AG08395 (cell line): ENCODE measurements at places on chromosomes 6 and 20.

- no peak for DNase-seq
These were observed 90.6 kb downstream of the TIAM2 start for GRCh38 chr6:155085582-155086257.

- DNase-seq = peak; percentile 92
These were observed 22.7 kb upstream of the RNF24 start for GRCh38 chr20:4038047-4038459.

GRCh38 chr6:164419099-164419498 is 890.3 kb downstream of the C6orf118 start:
- no peak for DNase-seq

DNA sequence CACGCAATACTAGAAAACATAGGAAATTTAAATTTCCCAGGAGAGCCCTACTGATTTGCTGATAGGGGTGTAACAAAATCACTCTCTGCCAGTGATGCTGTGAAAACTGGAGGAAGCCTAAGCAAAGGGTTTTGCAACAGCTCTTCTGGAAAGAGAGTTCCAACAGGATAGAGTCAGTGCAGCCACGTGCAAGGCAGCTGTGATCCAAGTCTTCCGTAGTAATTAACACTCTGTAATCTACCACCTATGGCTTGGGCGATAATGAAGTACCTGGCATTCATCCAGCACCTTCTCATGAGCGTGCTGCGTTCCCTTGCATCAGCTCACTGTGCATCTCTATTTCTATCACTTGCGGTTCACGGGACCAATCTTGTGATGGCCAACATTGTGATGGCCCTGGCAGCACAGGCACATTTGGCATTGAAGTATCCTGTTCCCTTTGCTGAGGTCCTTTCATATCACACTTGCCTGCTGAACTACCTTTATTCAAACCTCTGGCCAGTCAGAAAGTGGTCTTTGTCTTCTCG is 48.2 kb downstream of the IRF4 start:
- DNase-seq = no peak

GRCh38 chr6:78611886-78612480 is 255.4 kb upstream of the IRAK1BP1 start:
- DNase-seq = peak; percentile 30

DNA sequence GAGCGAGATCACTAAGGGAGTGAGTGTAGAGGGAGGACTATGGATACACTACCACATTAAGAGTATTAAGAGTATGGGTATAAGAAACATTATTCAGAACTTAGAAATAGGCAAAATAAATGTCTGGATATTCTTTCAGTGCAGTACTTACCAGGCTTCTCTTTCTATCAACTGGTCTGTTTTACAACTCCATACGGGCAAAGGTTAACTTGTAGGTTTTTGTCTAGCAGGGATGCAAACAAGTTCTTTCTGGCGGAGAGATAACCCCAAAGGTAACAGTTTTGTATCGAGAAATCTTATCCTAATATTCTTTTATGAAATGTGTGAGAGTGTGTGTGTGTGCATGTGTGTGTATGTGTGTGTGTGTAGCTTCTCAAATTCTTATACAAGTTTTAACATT is 186.2 kb downstream of the ARHGAP18 start:
- DNase-seq = no peak

DNA sequence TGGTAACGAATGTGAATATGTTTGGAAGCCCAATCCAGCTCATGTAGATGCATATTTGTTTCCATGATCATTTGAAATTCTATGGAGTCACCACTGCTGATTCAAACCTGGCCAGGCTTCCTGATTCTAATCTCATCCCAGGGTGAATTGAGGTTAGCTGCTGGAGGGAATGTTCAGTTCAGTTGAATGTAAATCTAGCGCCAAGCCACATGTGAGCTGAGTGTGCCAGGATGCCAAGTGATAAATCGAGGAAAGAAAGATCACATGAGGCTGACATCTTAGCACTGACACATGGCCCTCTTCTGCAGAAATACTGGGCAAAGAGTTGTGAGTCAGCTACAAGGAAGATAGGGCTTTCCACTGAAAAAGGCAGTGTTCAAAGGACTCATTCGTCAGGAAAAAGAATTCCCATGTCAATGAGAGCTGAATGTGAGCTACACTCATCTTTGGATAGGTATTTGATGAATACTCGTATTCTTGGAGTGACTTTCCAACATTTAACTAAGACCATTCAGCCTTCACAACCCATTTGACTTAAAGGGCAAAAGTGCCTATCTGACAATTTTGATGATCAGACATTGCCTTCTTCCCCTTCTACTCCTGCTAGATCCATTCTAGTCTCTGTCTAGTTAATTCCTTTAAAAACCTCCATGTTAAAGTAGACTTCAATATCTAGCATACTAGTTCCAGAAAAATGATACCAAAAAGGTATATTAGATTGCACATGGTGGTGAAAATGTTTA is 172.1 kb downstream of the MTFR2 start:
- DNase-seq = peak; percentile 89

DNA sequence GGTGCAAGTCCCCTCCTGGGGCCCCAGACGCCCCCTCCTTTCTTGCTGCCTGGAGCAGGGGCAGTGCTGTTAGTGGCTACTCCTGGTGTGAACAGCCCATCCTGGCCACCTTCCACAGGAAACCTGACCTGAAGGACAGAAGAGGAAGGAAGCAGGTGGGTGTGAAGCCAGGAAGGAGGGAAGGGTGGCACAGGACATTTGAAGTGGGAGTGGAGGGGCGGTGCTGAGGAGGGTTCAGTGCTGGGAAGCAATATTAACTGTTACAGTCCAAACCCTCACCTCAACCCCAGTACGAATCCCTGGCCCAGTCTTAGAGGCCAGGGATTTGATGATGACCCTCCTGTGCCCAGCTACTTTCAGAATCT is 766 bp downstream of the PRICKLE4 start:
- DNase-seq = no peak

DNA sequence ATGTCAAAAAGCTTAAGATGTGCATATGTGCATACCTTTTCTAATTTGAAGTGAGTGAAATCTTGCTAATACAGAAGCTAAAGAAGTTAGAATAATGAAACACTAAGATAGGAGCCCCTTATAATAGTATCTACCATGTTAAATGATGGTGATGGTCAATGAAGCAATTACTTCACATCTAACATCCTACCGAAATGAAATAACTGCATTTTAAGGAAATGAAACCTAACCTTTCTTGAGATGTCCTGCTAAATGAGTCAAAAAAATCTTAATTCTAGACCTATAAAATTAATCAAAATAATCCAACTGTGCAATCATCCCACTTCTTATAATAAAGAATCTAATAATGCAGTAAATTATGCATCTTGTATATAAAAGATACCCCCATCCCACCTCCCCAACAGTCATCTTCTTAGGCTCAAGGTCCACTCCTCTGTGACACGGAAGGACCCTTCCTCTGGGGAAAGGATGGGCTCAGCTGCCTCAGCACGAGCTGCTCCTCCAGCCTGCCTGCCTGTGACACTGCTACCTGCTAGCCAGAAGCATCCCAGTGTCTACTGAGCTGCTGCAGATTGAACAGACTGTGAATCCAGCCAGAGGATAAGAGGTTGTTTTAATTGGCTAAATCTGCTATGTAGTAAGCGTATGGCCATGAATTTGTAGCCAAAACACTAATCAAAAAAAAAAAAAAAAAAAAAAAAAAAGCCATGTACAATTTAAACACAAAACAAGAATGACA is 129.6 kb upstream of the BEND3 start:
- no peak for DNase-seq

- DNase-seq = peak; percentile 82
These were observed 17.4 kb downstream of the TBC1D20 start for GRCh38 chr20:444862-445426.

DNA sequence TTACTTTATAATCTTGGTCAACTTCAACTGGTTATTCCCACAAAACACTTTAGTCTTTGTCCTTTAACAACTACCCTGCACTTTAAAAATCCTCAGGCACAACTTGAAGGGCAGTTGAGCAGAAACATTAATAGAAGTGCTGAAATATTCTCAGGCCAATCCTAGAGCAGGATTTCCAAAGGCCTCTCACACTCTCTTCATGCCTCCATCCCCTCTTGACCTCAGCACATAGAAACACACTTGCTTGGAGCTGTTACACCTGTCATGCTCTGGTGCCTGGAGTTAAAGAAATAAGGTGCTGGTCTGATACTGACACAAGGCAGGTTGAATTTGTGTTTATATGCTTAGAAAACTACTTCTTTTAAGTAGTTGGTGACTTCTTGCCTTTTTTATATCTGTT is 618.8 kb upstream of the POU3F2 start:
- DNase-seq = no peak

DNA sequence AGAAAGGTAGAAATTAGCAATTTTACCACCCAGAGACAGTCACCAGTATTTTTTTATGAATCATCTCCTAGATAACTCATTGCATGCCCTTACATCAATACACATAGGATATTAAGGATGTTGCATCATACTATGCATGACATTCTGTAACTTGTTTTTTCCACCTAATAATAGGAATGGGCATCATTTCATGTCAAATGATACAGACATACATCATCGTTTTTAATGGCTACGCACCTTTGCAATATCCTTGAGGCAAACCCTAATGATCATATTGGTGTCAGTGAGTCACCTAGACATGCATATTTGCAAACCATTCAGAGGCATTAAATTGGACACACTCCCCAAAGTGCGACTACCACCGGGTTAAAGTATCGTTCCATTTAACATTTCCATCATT is 309.7 kb upstream of the AGPAT4 start:
- DNase-seq = no peak

DNA sequence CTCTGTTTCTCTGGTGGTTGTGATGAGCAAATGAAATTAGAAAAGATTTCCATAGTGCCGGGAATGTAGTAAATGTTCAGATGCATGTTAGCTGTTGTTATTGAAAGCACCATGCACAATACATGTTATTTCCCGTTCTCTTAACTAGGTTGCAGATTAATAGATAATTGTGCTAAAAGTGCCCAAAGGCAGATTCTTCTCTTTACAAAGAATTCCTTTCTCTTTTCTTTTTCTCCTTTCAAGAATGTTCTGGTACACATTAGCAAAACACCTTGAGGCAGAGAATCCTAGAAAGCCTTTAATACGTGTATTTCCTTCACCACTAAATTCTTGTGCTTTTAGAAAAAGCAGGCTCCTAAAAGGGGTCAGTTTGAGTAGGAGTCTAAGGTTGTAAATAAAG is 121.1 kb upstream of the ASF1A start:
- DNase-seq = no peak

DNA sequence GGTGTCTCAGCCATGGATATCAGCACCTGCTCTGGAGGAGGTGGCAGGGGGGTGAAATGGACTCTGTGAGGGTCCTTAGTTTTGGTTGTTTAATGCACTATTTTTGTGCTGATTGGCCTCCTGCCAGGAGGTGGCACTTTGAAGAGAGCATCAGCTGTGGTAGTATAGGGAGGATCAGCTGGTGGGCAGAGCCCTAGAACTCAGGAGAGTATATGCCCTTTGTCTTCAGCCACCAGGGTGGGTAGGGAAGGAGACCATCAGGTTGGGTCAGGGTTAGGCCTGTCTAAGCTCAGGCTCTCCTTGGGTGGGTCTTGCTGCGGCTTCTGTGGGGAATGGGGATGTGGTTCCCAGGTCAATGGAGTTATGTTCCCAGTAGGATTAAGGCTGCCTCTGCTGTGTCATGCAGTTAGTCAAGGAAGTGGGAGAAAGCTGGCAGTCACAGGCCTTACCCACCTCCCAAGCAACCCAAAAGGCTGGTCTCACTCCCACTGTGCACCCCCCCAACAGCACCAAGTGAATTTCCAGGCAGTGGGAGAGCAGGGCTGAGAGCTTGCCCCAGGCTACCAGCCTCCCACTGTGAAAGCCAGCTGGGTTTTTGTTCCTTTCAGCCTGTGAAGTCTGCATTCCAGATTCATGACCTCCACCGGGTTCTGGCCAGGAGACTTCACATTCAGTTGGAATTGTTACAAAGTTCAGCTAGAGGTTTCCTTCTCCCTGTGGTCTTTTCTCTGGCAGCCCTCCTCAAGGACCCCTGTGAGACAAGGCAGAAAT is 5.7 kb upstream of the OSTM1 start:
- peak; percentile 62 for DNase-seq

- DNase-seq = no peak
These were observed 11.0 kb downstream of the EEF1A1 start for GRCh38 chr6:73509851-73510250.

DNA sequence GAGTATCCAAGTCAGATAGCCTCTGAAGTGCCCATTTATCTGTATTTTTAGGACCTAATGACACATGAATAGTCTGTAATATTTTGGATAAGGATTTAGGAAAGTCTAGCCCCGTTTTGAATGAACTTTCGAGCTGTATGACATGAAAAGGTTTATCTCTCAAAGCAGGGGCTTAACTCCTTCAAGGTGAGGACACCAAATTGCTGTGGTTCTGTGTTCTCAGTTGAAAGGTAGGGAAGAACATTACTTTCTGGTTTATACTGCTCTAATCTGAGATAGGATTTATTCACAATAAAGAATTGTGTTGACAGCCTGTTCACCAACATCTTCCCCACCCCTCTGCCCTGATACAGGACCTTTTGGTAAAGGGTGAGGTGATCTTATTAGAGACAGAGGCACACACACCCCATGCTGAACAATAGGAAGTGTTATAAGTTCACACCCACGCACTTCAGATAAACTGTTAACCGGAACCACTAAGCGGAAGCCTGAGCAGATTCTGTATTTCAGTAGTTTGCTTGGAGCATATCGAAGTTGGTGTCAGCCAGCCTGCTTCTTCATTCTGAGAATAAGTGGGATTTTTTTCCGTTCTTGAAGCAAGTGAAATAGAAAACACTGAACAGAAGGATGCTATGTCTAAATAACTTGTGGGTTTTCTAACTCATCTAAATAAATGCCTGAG is 223.3 kb downstream of the TMEM242 start:
- DNase-seq = no peak

- DNase-seq = no peak
These were observed 75.3 kb downstream of the LRFN2 start for GRCh38 chr6:40511884-40512283.

DNA sequence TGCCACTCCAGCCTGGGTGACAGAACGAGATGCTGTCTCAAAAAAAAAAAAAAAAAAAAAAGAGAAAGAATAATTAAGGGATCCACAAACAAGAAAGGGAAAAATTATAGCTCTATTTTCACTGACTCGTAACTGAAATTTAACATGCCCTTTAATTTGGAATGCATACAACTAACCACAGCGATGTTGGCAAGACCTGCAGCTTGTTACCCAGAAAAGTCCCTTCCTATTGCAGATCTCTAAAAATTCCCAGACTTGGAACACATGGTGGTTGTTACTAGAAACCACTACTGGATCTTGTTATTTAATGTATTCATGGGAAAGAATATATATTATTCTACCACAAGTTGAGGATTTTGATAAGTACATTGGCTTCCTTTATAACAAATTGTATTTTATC is 27.8 kb upstream of the SMIM28 start:
- peak; percentile 56 for DNase-seq

- DNase-seq = no peak
These were observed 89.8 kb downstream of the ERMARD start for GRCh38 chr6:169841251-169841650.
